ENCODE measurements at places on chromosomes 12 and 14.

DNA sequence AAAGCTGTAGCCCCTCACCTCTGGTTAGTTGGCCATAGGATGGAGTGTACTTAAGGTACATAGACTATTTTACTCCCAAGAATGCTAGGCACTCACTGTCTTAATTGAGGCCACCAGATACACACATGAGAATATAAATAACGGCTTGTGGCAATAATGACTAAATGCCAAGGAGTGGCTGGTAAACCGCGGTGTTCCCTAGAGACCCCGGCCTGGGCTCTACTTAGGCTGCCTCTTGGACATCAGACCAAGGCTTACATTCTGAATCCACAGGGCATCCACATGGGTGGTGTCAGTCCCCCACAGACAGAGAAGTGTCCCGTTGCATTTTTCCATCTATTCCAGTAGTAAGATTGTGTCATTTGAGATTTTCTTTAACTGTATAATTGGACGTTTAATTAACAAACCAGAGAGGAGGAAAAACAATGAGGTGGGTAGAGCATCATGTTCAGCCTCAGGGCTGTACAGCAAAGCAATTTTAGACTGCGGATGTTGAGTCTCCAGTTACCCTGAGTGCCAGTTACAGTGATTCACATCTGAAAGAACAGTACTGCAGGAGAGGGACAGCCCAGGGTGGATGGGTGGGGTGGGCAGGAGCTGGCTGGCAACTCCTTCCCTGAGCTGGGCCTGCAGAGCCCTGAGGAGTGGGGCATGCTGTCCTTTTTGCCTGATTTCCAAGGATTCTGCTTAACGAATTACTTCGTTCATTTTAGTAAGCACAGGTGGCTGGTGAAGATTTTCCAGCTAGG is 20.5 kb downstream of the CKB start:
- DNase-seq: no peak

DNA sequence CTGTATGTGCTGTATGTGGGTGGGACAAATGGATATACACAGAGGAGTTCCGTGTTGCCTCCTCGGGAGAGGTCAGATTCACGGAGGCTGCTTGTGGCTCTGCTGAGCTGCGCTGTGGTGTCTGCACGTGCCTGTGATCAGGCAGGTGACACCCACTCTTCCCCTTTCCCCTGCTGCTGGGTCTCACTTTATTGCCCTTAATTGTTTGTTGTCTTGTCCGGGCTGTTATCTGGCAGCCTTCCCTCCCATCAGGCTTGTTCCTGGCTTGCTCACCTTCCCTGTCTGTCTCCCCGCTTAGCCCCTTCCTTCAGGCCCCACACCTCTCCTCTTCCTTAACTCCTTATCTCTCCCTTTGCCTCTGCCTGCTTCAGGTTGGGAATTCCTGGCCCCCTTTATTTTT is 13.5 kb downstream of the WNT5B start:
- DNase-seq: no peak

DNA sequence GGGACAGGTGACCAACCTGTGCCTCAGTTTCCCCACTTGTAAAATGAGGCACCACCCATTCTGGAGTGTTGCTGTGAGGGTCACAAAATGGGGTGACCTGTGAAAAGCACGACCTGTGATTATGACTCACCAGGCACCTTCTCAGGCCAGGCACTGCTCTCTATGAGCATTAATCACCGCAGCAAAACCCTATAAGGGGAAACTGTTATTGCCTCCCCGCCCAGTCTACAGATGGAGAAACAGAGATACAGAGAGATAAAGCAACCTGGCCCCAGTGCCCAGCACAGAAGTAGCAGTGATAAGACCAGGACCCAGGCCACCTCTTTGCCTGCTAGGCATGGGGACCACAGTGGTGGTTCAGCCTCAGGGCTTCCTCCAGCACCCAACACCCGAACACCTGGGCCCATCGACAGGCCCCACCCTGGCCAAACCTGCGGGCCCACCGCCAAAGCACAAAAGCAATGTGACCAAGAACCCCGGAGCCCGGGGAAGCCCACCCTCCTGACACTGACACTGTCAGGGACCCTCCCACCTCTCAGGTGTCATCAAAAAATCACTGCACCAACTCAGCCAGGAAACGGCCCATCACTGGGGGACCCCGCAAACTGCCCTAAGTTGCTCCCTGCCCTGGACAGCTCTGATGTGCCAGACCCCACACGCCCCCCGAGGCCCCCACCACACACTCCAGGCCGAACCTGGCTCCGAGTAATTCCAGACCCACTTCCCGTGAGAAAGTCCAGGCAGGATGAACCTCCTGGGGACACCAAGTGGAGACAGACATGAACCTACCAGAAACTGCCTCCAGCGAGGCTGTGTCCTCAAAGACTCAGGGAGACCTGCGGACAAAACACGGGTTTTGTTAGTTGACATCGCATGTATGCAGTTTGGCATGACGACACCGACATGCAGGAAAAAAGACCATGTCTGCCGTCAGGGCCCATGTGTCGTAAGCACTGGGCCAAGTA is 32.4 kb downstream of the NCOR2 start:
- no peak for DNase-seq

DNA sequence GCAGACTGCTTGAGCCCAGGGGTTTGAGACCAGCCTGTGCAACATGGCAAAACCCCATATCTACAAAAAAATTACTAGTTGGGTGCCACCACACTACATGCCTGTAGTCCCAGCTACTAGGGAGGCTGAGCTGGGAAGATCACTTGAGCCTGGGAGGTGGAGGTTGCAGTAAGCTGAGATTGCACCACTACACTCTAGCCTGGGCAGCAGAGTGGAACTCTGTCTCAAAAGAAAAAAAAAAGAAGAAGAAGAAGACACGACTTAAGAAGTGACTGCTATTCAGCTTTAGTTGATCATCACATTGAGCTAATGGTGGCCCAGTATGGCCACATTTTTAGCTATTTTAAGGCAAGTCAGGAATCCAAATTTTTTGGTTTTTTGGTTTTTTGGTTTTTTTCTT is 8.9 kb upstream of the METTL17 start:
- DNase-seq: no peak

GRCh38 chr14:89258728-89259273 is 158.2 kb downstream of the FOXN3 start:
- no peak for DNase-seq

- DNase-seq: peak; percentile 32
Observed at GRCh38 chr12:23399402-23399933, 550.0 kb downstream of the SOX5 start.

GRCh38 chr12:11460343-11461023 is 65.1 kb upstream of the PRB2 start:
- no peak for DNase-seq

DNA sequence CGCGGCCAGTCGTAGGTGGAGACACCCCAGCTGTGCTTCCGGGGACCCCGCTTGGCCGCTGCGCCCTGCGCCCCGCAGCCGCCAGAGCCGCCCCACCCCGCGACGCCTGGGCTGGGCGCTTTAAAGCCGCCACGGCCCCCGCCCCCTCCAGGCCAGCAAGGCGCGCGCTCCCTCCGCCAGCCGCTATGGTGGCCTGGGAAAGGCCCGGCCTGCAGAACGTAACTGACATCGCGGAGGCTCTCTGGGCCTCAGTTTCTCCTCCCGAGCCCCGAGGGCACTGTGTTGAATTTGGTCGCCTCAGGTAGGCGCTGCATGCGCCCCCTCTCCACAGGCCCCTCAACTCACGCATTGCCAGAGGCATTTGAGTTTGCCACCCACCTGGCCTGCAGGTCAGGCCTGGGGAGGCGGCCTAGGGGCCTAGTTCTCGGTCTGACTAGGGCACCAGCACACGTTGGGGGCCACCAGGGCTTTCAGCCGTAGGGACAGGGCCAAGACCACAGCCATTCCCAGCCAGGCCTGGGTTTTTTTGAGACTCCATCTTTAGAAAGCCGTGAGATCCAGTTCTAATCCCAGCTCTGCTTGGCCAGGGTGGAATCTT is at the start of gene NGB:
Gene NGB (minus strand): TSS at position 94 of the 598 bp plus-strand sequence. CDS start 269 bp downstream, outside the sequence.
- no peak for DNase-seq
